ENCODE measurements at places on chromosomes 16 and 17.

DNA sequence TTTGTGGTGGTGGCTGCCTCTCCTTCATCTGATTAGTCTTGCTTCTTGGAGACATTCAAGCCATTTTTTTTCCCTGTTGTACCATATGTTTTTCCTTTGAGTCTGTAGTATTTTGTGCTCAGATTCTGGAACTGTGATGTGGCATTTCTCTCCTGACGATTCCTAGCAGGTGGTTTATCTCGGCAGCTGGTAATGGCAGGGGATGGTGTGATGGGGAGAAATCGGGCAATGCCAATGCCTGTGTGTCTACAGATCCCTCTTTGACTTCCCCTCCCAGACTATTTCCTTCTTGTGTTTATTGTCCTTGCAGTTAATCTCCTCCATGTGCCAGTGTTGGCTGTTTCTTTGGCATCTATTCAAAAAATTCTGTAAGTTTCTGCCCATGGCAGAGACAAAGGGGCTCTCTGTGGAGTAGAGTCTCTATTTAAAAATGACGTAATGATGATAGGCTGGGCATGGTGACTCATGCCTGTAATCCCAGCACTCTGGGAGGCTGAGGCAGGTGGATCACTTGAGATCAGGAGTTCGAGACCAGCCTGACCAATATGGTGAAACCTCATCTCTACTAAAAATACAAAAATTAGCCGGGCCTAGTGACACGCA lies 90.2 kb upstream of the ERCC4 start:
- DNase-seq: no peak

- DNase-seq: no peak
Measured at GRCh38 chr17:79548116-79548515, 62.7 kb downstream of the RBFOX3 start.

DNA sequence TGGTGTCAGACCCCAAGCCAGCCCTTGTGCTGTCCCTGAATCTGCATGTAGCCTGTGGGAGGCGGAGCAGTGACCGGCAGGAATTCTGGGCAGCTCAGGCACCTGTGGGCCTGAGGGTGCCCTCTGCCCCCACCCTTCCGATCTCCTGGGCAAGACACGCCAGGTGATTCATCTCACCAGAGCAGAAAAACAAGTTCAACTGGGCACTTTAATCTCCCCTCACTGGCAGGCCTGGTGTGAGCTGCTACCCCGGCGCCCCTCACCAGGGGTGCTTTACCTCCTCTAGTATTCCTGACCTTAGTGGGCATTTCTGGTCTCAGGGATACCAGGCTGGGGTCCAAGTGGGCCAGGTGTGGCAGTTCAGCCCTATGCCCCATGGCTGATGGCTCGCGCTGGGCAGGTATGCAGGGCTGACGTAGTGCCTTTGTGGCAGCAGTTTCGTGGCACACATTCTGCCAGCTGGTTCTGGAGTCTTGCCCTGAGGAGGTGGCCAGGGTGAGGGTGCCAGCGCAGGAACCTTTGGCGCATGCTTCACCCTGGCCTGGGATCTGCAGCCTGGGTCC lies 6.0 kb downstream of the ERBB2 start:
- no peak for DNase-seq

DNA sequence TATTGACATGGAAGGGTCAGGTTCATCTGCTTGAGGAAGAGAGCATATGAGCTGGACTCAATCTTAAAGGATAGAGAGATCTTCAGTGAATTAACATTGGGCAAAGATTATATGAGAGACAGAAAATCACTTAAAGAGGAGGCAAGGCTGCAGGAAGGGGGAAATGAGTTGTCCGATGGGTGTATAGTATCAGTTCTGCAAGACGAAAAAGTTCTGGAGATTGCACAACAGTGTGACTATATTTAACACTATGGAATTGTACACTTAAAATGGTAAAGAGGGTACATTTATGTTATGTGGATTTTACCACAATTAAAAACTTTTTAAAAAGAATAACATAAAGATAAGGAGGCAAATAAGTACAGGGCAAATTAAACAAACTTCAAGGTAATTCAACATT lies 80.7 kb downstream of the HELZ start:
- DNase-seq: no peak

DNA sequence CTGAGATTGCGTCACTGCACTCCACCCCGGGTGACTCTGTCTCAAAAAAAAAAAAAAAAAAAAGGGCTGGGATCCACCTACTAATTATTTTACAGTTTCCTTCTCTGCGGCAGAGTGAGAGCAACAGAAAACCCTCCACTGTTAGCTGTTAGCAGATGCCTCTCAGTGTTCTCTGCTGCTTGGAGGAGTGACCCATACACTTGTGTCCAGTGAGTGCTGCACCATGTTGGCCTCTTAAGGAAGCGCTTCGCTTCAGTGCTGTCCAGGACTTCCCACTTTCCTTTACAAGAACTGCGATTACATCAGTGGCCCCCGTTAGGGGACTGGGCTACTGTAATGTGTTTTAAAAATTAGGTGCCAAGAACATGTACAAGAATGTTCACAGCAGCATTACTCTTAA lies 18.4 kb upstream of the CLEC18B start:
- DNase-seq: no peak

DNA sequence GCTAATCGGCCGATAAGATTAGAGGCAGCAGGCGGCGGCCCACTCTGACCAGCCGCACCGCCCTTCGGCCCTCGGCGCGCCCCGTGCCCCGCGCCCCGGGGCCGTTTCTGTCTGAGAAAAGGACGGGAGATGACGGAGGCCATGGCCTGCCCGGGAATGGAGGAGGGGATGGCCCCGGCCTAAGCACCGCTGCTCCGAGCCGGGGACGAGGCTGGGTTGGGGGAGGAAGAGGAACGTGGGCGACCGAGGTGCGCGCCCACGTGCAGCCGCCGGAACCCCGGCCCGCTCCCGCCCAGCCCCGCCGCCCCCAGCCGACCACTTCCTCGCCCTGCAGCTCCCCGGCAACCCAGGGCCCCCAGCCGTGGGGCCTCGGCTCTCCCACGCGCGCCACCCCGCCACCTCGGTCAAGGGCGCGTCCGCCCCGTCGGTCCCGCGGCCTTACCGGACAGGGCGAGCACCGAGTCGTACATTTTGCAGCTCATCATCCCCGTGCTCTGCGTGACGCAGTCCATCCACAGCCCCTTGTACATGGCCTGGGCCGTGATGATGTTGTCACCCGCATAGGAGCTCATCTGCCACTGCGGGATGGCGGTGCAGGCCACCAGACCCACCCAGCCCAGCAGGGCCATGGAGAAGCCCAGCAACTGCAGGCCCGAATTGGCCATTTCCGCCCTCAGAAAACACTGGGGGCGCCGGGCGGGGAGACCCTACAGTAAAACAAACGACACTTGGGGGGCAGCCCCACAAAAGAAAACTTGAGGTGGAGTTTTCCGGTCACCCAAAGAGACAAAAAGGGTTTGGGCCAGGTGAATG lies 693 bp downstream of the CLDN7 start:
- DNase-seq: no peak

GRCh38 chr16:85403693-85404092 lies 209.4 kb upstream of the GSE1 start:
- no peak for DNase-seq

- DNase-seq: no peak
Measured at GRCh38 chr17:13441873-13442272, 159.9 kb downstream of the HS3ST3A1 start.

GRCh38 chr16:53297477-53297876 lies 136.8 kb upstream of the RBL2 start:
- no peak for DNase-seq

GRCh38 chr16:54703339-54703738 lies 227.3 kb upstream of the IRX5 start:
- no peak for DNase-seq

DNA sequence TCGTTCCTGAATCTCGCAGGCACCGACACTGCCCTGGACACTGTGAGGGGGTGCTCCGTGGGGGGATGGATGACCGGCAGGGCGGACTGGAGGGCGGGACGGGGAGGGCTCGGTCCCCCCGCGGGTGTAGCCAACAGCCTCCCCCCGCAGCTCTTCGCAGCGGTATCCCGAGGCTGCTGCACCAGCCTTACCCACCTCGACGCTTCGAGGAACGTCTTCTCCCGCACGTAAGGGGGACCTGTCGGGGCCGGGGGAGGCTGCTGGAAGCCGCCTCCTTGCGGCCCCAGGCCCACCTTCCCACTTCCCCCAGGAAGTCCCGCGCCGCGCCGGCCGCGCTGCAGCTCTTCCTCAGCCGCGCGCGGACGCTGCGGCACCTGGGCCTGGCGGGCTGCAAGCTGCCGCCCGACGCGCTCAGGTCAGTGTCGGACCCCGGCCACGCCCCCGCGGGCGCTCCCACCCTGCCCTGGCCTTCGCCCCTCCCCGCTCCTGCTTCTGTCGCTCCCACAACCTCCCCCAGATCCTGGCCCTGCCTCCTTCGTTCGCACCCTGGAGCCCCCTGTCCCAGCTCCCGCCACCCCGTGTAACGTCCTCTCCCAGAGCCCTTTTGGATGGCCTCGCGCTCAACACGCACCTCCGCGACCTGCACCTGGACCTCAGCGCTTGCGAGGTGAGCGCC lies 3.3 kb downstream of the CARMIL2 start:
- DNase-seq: no peak

DNA sequence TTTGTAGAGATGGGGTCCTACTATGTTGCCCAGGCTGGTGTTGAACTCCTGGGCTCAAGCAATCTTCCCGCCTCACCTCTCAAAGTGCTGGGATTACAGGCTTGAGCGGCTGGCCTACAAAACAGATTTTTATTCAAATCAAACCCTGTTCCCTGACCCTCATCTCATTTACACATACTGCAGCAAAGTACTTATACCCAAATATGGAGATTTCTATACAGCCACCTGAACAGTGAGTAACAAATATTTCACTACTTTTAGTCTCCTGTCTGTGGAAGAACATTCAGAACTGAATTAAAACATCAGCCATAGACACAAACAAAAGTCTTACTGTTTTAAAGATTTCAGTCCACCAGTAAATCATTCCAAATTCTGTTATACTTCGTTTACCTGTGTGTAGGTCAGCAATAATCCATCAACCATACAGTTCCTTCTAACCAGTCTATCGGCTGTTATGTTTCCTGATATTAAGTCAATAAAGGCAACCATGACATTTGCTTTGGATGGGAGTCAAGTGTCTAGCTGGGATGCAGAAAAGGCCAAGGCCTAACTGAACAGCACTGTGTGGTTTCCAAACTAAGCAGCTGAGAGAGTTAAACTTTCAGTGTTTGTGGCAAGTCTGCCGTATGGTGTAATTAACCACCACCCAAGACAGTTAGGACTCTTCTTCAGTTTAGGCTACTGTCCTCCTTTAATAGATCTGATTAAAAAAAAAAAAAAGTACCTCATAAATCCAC lies 22.3 kb downstream of the ERN1 start:
- no peak for DNase-seq

DNA sequence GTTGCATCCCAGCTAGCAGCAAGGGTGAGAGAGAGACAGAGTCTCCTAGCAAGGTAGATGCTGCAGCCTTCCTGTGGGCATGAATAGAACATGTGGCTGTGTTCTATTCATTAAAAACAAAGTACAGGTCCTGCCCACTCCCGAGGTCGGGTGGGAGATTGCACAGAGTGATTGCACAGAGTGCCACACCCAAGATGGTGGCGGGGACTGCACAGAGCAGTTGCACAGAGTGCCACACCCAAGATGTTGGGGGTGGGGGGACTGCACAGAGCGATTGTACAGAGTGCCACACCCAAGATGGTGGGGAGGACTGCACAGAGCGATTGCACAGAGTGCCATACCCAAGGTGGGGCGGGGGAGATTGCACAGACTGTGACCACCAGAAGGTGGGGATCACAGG lies 410.8 kb upstream of the EEF2KMT start:
- no peak for DNase-seq

- DNase-seq: no peak
Measured at GRCh38 chr17:29162909-29163341, 17.3 kb downstream of the MYO18A start.

DNA sequence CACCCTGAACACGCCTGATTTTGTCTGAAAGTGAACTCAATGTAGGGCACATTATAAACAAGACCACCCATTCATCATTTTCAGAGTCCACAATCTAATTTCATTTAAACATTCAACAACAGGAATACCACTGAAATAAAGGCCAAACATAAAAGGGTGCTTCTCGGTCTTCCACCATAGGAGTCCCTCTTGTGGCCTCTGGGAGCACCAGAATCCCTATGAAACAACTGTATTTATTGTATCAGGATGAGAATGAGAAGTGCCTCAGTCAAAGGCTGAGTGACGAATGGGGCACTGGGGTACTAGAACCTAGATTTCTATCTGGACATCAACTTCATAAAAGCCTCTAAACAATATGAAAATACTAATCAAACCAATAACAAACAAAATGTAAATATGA lies 40.4 kb downstream of the NXPH3 start:
- no peak for DNase-seq

GRCh38 chr17:958712-959451 lies 20.7 kb downstream of the NXN start:
- DNase-seq: no peak

All from CD4-positive, alpha-beta T cell treated with Interleukin-15 for 4 hours (primary cell).